NCI-H526 treated with DMSO at 0.1 percent for 48 hours (cell line): ENCODE measurements at places on chromosomes 7 and 10.
A peak's percentile ranks its signal among the peaks of the same experiment; 100 is the strongest.

DNA sequence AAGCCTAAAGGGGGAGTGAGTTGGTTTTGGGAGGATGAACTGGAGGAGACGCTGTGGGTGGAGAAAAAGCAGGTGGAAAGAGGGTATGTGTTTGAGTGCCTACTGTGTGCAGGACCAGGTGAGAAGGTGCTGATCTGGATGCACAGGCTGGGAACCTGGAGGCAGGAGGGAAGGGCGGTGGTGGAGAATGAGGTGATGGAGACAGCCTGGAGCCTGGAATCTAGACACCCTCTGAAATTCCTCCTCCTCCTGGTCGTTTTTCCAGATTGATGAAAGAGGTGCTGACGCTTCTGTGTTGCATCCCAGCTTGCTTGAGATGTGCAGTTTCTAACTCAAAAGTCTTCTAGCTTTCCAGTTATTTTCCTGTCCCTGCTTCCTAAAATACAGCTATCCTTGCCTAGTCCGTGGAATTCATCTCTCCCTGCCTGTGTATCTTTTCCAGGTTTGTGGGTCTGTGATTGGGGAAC is 67.5 kb downstream of the LRMDA start:
- no peak for DNase-seq

DNA sequence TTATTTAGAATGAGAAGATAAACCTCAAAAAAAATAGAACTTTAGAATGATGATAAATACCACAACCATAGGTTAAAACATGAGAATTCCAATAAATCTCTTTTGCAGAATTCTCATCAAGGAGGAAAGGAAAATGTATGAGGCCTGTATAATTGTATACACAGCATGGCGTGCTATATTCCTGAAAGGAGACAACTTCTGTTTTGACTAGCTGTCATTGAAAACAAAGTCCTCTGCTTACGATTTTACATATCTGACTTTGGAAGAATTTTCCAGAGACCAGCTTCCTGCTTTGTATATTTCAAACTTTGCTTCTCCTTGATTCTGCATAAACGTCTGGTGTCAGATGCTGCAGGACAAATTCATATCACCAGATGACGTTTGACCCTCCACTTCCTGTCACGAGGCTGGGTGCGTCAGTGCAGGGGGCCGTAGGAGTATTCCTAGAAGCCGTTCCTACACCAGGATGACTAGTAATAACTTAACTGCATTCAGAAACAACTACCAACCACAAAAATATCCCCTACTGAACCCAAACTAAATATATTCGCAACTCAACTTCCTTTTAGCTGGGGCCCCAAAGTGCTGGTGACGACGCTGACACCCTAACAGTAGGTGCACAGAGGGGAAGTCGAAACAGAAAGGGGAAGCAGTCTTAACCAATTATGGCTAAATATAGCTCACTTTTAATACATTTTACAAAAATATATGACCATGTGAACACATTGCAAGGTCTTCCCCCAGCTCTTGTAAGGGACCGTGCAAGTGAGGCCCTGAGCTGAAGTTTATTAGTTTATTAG is 178.6 kb upstream of the INHBA start:
- DNase-seq = no peak

GRCh38 chr7:106367018-106367420 is 82.2 kb upstream of the NAMPT start:
- peak; percentile 4 for DNase-seq

GRCh38 chr7:134875867-134876266 is 96.4 kb downstream of the CALD1 start:
- DNase-seq = no peak

- DNase-seq = no peak
Measured at GRCh38 chr10:96124230-96125141, 5.6 kb upstream of the ZNF518A start.

DNA sequence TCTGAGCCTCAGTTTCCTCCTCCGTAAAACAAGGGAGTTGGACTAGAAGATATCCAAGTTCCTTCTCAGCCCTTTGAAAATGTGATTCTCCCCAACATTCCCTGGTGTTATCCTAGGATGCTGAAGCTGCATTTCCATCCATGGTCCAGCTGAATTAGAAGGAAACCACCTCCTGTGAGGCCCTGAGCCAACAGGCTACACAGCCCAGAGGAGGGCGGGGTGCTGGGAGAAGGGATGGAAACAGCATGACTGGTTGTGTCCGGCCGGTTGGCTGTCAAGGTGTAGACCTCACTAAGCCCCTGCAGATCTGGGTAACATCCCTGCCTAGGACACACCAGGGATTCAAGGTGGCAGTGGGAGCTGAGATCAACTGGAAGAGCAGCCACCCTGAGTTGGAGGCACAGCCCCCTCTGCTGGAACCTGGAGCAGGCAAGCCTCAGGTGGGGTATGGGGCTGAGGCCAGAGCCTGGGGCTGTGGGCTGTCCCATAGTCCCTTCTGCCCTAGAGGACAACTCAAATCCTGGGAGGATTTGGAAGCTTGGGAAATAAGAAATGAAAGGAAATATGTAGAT is 72.0 kb downstream of the PAX2 start:
- no peak for DNase-seq

GRCh38 chr10:119715628-119716505 is 10.0 kb upstream of the INPP5F start:
- DNase-seq = no peak

DNA sequence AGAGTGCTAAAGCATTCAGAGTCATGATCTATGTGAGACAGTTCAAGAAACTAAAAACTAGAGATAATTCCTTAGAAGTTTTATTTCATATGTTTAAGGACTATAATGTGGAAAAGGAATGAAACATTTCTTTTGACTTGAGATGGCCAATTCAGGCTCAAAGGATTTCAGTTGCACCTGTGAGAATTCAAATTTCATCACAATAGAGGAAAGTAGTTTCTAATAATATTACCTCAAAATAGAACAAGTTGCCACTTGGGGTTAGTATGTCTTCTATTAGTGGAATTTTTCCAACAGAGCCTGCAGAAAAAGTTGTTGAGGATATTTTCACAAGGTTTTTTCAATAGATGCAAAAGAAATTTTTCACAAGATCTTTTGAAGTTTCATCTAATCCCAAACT is 37.4 kb downstream of the TMEM26 start:
- no peak for DNase-seq

GRCh38 chr7:115779561-115779960 is 251.0 kb downstream of the TFEC start:
- DNase-seq = no peak

DNA sequence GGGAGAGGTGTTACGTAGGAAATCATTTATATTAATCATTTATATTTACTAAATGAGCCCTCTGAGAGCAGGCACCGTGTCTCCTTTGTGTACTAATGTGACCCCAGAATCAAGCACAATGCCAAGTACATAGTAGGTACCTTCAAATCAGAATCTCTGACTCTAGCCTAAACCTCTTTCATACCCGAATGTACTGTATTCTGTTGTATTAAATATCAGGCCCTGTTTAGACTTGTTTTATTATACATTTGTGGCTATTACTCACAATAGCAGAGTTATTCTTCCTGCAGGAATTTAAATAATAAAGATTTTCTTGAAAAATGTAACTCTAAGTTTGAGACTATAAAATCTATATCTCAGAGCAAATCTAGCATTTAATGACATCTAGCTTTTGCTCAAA is 297.3 kb downstream of the EXOC4 start:
- DNase-seq = no peak

- no peak for DNase-seq
Measured at GRCh38 chr7:2480070-2480408, 3.8 kb upstream of the GRIFIN start.

GRCh38 chr10:48366261-48366660 is 59.8 kb downstream of the MAPK8 start:
- DNase-seq = no peak

GRCh38 chr10:60134548-60134947 is 228.2 kb upstream of the CCDC6 start:
- DNase-seq = no peak

- no peak for DNase-seq
Measured at GRCh38 chr7:92967238-92967637, 130.9 kb upstream of the CDK6 start.

GRCh38 chr7:34121366-34121765 is 216.0 kb downstream of the BMPER start:
- DNase-seq = no peak

DNA sequence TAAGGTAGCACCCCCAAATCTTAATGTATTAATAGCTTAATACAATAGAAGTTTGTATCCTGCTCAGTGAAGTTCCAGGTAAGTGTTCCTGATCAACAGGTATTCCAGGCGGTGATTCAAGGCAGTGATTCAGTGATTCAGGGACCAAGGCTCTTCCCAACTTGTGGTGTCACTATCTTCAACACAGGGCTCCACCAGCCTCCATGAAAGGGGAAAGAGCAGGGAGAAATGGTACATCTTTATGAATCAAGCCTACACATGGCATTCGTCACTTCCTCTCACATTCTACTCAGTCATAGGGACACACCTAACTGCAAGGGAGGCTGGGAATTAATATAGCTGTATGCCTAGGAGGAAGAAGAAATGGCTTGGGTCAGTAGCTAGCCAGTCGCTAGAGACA is 5.1 kb downstream of the GOLGA7B start:
- no peak for DNase-seq

DNA sequence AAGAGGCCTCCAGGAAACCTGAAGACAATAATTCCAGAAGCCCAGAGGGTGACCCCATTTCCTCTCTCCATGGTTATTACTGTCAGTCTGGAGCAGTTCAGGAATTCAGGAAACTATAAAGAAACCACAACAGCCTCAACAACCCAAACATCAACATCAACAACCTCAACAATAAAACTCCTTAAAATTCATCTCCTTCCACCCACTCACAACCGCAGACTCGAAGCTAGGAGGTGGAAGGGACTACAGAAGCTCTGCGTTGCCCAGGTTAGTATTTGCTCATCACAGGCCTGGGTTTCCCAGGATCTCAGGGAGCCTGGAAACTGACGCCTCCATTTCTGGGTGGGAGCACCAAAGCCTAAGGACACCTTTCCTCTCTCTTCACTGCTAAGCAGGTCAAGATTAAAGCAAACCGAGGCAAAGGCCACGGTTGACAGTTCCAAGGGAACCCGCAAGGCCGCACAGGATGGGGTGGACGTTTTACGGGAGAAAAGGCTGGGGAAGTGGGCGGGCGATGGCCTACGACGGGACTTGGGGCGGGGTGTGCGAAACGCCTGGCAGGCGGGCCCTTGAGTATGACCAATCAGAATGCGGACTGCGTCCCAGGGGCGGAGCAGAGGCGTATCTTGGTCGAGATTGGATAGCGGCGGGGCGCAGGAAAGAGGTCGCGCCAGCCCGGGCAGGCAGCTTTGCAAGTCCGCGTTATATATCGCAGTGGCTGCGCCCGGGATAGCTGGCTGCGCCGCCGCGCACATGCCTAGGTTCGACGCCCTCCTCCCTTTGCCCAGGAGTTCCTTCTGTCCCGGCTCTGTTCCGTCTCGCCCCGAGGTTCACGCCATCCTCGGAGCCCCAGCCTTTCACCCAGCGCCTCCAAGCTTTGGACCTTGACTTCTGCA is at the start of gene ELOVL3:
Gene ELOVL3, plus strand, starts transcription at position 654 of the 896 bp plus-strand sequence. CDS start 250 bp downstream, outside the sequence.
- peak; percentile 83 for DNase-seq

DNA sequence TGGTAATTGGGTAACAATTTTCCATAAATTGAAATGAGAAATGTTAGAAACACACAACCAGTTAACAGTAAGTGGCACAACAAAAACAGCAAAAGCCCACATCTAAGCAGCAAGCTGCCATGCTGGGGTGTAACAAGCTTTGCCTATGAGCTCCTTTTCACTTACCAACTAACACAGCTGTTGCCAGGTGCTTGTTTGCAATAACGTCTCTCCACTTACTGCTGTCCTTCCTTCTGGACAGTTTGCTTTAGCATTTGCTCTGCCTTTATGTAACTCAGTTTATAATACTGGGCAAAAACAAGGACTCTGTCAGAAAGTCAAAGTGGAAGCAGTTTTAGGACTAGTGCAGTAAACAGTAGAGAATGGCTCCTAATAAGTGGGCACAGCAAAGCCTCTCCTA is 740.9 kb downstream of the POM121L12 start:
- DNase-seq = no peak

GRCh38 chr7:107917763-107918651 is 27.0 kb downstream of the DLD start:
- DNase-seq = peak; percentile 10

- DNase-seq = no peak
Measured at GRCh38 chr7:158572000-158572828, 15.4 kb downstream of the PTPRN2 start.

- no peak for DNase-seq
Measured at GRCh38 chr10:128000471-128001362, 93.8 kb downstream of the PTPRE start.

DNA sequence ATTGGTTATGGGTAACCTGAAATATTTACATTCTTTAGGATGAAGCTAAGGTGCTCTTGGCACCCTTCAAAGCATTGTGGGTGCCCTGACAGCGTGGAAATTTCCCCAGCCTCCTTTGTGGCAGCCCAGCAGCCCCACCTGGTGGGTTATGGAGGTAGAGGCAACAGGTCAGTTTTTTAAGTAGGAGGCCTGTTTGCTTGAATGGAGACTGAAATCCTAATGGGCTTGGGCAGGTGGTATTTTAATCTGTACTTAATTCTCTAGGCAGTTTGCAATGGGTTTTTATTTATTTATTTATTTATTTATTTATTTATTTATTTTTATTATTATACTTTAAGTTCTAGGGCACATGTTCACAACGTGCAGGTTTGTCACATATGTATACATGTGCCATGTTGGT is 139.4 kb downstream of the EPC1 start:
- no peak for DNase-seq

- DNase-seq = no peak
Measured at GRCh38 chr7:28904578-28905048, 53.5 kb downstream of the TRIL start.

DNA sequence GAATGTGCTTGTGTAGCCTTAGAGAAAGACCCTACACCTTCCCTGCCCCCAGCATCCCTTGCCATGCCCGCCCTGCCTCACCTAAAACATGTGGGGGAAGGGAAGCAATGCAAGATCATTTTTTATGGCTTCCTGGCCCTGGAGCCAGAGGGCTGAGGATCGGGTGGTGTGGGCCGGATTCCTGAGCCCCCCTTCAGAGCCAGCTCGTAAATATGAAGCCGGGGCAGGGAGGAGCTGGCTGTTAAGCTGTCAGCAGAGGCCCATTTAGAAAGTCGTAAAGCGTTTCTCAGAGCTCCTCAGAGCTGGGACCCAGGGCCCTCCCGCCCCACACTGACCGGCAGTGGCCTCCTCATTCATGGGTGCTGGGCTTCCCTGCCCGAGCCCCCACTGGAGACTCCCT is 23.9 kb downstream of the UNC5B start:
- DNase-seq = no peak

GRCh38 chr10:93437086-93437945 is 44.8 kb downstream of the MYOF start:
- DNase-seq = no peak

- peak; percentile 31 for DNase-seq
Measured at GRCh38 chr10:47262606-47263533, 37.1 kb upstream of the GDF10 start.

- DNase-seq = no peak
Measured at GRCh38 chr10:89115876-89116627, 91.1 kb downstream of the CH25H start.

- DNase-seq = no peak
Measured at GRCh38 chr10:103049237-103049636, 131.1 kb downstream of the CNNM2 start.

- DNase-seq = no peak
Measured at GRCh38 chr10:47414752-47415519, 30.8 kb upstream of the ZNF488 start.
